ENCODE measurements at places on chromosomes 16 and 17.
A peak's percentile ranks its signal among the peaks of the same experiment; 100 is the strongest.

GRCh38 chr16:65710107-65710506 lies 588.2 kb upstream of the CDH11 start:
- H3K36me3 ChIP-seq = no peaks in the 10 kb centered on the region
- peaks cover 10% of the 10 kb centered on the region for H3K27me3 ChIP-seq
- no peak overlapping the region for H3K27ac ChIP-seq
- no peak for DNase-seq
- H3K4me3 ChIP-seq = no peak overlapping the region

DNA sequence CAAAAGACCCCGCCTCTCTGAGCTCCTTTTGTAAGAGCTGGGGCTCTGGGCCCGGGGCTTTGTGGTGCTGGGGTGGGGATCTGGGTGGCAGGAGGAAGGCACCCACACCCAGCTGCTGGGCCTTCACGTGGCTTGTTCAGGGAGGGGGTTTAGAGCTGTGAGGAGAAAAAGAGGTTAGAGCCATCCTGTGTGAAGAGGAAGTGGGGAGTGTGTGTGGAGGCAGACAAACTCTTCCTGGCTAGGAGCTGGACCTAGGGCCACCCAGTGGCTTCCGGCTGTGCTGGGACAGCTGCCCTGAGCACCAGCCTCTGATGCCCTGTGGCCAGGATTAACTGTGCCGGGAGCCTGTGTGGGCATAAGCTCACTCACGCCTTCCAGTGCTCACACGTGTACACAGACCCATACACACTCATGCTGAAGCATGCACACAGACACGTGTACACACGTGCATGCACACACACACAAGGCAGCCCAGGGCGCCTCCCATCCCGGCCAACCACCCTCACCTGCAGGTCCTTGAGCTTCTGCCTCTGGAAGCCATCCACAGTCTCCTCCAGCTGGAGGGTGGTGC lies 7.4 kb downstream of the CIBAR2 start:
- peak overlapping the region; percentile 94 for H3K27ac ChIP-seq
- H3K27me3 ChIP-seq = no peaks in the 10 kb centered on the region
- no peak for DNase-seq
- H3K4me1 ChIP-seq = peaks cover 56% of the 10 kb centered on the region

- peaks cover 21% of the 10 kb centered on the region for H3K27me3 ChIP-seq
- no peaks in the 10 kb centered on the region for H3K36me3 ChIP-seq
- H3K27ac ChIP-seq = no peak overlapping the region
- H3K4me3 ChIP-seq = no peak overlapping the region
- no peak for DNase-seq
Observed at GRCh38 chr16:49849037-49849753, 6.7 kb downstream of the ZNF423 start.

DNA sequence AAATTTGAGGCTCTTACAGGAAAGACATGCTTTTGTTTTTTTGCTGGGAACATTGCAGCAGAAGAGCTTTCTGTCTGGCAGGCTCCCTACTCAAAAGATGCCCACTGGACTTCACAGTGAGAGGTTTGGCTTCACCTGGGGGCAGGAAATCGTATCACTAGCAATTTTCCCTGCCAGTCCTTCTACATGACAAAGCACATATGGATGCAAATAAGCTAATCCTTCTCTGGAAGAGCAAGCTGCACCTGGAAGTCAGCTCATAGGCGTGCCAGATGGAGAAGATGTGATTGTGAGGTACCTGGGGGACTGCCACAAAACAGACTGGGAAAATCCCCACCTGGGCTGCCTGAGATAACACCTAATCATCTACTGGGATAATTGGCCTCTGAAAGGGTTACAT lies 195.0 kb upstream of the CPHXL start:
- no peaks in the 10 kb centered on the region for H3K4me1 ChIP-seq
- H3K4me3 ChIP-seq = no peak overlapping the region
- DNase-seq = no peak
- no peaks in the 10 kb centered on the region for H3K36me3 ChIP-seq
- no peak overlapping the region for H3K27ac ChIP-seq

DNA sequence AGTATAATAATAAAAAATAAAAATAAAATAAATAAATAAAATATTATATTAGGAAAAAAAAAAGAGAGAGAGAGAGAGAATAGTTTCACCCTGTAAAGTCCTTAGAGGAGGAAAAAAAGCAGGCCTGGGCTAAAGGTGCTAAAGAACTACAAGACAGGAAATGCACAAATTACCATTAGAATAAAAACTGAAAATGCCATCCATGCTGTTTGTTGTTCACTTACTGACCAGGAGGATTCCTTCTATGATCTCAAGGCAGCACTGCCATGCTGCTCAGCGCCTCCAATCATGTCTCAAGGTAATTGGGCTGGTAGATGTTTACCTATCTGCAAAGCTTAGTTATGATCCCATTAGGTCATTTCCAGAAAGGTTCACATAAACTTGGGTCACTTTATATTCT lies 201.2 kb downstream of the GRIN2A start:
- no peak for DNase-seq
- peaks cover 3% of the 10 kb centered on the region for H3K27me3 ChIP-seq
- H3K4me3 ChIP-seq = no peak overlapping the region
- H3K27ac ChIP-seq = no peak overlapping the region

All from naive thymus-derived CD8-positive, alpha-beta T cell (primary cell).